ENCODE measurements at places on chromosomes 13 and 19.

- no peak for DNase-seq
Measured at GRCh38 chr19:46710687-46711086, 6.2 kb downstream of the PRKD2 start.

DNA sequence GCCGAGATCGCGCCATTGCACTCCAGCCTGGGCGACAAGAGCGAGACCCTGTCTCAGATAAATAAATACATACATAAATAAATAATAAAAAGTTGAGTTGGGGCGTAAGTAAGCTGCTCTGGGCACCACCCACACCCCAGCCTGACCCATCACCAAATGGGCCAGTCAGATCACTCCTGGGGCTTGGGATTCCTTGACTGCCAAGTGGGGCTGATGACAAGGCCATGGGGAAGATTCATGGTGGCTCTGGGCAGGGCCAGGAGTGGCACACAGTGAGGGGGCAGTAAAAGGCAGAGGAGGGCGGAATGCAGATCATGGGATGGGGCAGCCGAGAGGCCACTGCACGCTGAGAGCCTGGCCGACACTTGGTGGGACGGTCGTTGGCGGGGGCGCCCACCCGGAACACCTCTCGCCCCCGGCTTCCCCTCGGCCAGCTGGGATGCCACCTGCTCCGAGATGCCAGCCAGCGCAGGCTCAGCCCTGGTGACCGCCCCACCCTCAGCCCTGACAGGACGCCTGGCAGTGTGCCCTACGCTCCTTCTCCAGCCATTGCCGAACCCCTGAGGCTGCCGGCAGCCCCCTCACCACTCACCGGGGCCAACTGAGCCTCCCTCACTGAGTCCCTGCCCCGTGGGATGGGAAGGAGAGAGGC is 10.9 kb downstream of the ZNF653 start:
- no peak for DNase-seq

DNA sequence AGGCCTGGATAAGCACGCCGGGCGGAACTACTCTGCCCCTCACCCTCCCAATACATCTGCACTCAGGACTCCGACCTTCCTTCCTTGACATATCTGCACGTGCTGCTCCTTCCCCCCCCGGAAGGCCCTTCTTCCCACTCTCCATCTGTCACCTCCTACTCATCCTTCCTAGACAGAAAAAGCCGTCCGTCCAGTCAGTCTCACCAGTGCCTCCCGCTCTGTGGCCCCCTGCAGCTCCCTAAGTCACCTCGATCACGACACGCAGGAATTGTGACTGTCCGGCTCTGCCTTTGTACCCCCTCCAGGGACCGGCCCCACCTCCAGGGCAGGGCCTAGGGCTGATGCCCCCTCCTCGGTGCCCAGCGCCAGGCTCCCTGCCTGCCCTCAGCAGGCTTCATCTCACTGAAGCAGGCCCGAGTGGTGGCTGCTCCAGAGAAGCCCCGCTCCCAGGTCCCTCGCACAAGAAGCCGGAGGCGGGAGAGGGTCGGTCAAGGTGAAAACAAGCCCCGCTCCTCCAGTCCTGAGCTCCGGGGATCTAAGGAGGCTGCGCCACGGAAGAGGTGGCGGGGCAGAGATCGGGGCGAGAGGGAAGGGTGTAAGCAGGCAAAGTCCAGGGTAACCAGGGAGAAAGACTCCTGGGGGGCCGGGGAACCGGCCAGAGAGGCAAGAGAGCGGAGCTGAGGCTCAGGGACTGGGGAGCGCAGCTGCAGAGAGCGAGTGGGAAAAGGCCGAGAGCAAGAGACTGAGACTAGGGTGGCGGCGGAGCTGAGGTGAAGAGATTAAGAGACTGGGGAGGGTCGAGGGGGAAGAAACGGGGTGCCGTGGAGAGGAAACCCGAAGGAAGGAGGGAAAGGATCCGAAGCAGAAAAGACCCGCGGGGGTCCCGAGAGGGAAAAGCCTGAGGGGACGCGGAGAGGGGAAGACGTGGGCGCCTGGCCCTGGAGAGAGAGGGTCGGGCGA is 1.1 kb downstream of the PPP6R1 start:
- peak; percentile 6 for DNase-seq

DNA sequence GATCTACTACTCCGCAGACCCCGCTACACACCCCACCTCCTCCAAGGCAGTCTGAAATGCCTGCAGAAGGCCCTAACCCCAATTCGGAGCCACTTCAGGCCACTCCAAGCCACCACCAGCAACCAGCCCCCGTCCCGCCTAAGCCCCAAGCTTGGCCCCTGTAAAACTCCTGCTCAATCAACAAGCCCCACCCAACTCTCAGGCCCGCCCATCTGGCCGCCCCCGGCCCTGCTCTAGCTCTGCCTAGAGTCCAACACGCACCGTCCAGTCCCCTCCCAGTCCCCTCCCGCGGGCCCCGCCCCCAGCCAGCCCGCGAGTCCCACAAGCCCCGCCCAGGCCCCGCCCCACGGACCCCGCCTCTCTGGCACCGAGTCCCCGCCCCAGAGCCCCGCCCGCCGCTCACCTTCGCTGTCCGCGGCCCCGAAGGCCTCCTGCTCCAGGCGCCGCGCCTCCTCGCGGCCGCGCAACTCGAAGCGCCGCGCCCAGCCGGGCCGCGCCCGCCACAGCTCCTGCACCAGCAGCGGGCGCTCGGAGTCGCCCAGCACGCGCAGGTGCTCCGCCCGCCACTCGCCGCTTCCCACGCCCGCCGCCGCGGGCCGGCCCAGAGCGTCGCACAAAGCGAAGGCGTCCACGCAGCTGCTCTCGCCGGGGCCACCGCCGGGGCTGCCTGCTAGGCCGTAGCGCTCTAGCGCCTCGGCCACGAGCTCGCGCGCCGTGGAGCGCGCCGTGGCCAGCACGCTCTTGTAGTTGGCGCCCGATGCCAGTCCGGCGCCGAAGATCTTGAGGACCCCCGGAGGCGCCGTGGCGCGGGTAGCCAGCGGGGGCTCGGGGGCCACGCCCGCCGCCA is 1.6 kb downstream of the RASIP1 start:
- DNase-seq = peak; percentile 87

- peak; percentile 63 for DNase-seq
Measured at GRCh38 chr13:25375727-25376358, 4.1 kb downstream of the ATP8A2 start.

DNA sequence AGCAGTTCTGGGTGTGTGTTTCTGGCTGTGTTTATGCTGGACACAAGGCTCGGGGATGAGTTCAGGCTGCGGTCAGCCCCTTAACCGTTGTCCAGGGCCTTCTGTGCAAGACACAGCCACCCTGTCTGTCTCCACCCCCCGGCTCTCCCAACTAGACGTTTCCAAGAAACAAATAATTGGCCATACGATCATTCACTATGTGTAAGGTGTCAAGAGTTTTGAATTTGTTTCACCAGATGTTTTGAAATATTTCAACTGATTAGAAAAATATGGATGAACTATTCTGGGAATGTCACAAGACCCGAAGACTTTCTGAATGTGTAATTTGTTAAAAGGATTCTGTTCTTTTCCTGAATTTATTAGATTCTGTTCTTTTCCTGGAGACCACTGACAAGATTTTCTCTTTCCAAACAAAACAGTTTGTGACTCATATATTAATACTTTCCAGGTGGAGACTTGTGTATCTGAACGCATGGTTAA is 318.2 kb downstream of the MYO16 start:
- DNase-seq = no peak

GRCh38 chr13:96982672-96983071 is 11.6 kb downstream of the OXGR1 start:
- DNase-seq = no peak

- DNase-seq = peak; percentile 6
Measured at GRCh38 chr19:5826531-5827341, 12.8 kb downstream of the FUT6 start.

GRCh38 chr19:33701565-33701964 is 79.8 kb downstream of the CHST8 start:
- no peak for DNase-seq

DNA sequence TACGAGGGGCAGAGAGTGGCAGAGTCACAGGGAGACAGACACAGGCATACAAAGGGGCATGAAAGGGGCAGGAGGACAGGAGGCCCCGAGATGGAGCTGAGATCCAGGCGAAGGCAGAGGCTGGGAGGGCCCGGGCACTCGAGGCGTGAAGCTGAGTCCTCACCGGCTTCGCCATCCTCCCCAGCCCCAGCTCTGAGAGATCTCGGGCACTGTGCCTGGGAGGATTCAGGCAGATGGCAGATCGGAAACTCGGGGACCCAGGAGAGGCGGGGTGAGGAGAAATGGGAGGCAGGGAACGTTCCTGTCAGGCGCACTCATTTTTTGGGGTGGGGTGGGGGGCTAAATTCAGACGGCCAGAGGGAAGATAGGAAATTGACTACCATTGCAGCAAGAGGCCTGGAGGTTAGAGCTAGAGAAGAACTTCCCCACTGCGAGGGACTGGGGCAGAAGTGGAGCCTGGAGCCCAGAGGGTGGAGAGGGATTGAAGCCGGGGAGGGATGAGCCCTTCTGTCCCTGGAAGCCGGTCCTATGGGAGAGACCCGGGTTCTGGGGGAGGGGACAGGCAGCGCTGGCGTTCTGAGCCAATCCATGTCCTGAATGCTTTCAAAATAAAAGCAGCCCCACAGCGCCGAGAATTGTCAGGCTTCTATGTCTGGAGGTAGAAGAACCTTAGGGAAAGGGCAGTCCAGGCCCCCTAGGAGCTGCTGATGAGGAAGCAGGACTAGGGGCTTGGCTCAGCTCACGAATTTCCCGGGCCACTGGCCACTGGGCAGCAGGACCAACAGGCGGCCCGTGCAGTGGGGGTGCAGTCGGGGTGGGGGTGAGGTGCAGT is 12.6 kb downstream of the LRRC4B start:
- no peak for DNase-seq

DNA sequence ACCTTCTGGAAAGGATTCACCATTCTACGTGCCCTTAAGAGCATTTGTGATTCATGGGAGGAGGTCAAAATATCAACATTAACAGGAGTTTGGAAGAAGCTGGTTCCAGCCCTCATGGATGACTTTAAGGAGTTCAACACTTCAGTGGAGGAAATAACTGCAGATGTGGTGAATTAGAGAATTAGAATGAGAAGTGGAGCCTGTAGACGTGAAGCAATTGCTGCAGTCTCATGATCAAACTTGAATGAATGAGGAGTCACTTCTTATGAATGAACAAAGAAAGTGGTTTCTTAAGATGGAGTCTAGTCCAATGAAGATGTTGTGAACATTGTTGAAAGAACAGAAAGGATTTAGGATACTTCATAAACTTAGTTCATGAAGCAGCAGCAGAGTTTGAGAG is 129.1 kb downstream of the TNFRSF19 start:
- no peak for DNase-seq

GRCh38 chr13:45748941-45749759 is 47.0 kb downstream of the CBY2 start:
- DNase-seq = no peak

- no peak for DNase-seq
Measured at GRCh38 chr19:29532956-29533355, 7.2 kb downstream of the VSTM2B start.

DNA sequence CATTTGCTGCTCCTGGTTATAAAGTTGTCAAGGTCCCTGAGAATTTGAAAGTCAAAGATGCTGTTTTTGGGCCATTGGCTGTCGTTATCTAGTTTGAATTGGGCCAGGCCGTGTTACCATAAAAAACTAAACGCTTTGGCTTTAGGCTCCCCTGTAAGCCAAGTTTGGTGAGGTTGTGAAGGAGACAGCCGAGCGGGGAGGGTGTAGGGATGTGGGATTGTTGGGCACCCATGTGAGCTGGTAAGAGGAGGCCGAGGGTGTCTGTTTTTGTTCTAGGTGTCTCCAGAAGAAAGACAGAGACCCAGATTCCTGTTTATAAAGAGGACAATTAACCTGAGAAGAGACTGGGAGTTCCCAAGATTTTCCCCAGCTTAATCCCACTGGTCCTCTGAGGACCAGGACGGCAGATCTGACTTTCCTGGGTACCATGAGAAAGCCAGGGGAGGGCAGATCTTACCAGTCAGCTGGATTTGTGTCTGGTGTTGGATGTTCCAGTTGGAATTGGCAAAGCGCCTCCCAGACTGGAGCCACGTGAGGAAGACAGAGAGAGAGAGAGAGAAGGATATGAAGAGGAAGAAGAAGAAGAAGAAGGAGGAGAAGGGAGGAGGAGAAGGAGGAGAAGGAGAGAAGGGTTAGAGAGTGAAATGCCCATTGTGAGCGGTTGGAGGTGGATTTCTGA is 25.1 kb downstream of the TMEM255B start:
- DNase-seq = no peak

DNA sequence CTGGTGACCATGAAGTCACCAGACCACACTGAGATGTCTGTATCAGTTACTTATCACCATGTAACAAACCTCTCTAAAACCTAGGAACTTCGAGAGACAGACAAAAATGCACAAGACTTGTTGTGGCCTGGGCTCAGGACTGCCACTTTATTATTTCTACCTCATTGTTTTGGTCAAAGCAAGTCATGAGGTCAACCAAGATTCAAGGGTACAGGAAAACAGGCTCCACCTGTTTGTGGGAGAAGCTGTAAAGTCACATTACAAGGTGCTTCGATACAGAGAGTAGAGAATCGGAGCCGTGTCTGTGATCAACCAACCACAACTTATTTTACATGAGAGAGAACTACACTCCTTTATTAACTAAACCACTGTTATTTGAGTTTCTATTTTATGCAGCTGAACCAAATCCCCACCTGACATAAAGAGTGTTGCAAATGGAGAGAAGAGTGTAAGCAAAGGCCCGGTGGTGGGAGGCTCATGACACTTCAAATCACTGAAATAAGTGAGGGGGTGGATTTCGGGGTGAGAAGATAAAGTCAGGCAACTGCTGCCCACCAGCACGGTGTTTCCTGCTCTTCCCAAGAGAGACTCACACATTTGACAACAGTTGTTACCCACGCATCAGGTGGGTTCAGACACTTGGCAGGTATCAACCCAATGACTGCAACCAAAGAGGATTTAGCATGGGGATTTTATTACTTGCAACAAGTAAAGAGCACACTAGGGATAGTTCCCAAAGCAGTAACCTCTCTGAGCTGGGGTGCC is 39.0 kb upstream of the IGSF23 start:
- DNase-seq = no peak

GRCh38 chr13:30855569-30855968 is 50.5 kb upstream of the MEDAG start:
- no peak for DNase-seq

DNA sequence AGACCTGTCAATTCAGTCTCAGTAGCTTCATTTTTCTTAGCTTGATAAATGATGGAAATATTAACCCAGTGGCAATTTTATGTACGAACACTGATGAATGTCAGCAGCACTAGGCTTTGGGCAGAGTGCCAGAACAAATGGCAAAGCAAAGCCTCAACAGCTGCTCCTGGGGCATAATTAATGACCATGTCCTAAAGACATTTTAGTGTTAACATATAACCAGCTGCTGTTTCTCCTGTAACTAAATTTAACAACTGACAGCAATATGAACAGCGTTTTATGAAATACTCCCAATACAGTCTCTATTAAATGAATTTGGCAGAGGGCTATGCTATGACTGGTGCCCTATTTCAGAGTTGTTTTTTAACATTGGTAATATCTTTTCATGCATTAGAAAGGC is 47.1 kb downstream of the ZNF568 start:
- DNase-seq = no peak

GRCh38 chr19:10895363-10895762 is 24.0 kb downstream of the CARM1 start:
- DNase-seq = no peak
